ENCODE measurements at places on chromosomes 4 and X.

GRCh38 chr4:73620115-73620792 is at the start of gene RASSF6:
Gene RASSF6 (minus strand): TSS chr4:73620436. CDS start chr4:73611795, 8,641 bp downstream.
- no peak for DNase-seq

DNA sequence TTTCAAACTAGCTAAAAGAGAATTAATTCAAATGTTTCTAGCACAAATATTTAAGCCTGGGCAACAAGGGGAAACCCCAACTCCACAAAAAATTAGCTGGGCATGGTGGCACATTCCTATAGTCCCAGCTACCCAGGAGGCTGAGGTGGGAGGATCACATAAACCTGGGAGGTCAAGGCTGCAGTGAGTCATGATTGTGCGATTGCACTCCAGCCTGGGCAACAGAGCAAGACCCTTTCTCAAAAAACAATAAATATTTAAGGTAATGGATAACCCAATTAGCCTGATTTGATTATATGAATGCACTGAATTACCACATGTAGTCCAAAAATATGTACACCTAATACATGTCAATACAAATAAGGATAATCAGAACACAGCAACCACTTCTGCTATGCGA is 14.3 kb downstream of the RCHY1 start:
- no peak for DNase-seq

GRCh38 chr4:56149591-56149990 is 200.8 kb downstream of the CEP135 start:
- no peak for DNase-seq

GRCh38 chrX:81229901-81230300 is 28.0 kb downstream of the SH3BGRL start:
- no peak for DNase-seq

DNA sequence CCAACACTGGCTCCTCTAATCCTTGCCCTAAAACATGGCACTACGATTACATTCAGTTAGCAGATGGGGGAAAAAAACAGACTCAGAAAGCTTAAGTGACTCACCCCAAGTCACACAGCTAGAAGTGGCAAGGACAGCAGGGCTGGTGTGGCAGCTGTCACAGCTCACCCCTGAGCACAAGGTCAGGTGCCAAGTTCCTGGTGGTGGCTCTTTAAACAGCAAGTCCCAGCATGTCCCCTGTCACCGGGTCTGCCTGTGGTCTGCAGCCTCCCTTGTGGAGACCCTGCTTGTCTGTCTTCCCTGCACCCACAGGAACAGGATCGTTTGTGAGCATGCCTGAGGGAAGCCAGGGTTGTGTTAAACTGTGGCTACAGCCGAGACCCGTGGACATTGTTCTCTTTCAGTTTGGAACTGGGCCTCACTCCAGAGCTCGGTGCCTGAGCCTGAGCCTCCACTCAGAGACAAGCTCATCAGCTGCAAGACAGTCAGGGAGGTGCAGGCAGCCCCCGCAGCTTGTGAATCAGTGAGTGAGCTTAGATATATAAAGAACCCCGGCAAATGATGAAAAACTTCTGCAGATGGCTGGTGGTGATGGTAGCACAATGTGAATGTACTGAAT is 260.8 kb downstream of the BCOR start:
- DNase-seq, result no peak

- DNase-seq, result no peak
Observed at GRCh38 chr4:84481860-84482245, 17.2 kb downstream of the NKX6-1 start.

GRCh38 chr4:25621027-25621930 is 34.4 kb upstream of the SLC34A2 start:
- no peak for DNase-seq

GRCh38 chrX:65723706-65724105 is 56.3 kb downstream of the MSN start:
- no peak for DNase-seq

- no peak for DNase-seq
Observed at GRCh38 chrX:39418254-39418704, 617.0 kb downstream of the MID1IP1 start.

DNA sequence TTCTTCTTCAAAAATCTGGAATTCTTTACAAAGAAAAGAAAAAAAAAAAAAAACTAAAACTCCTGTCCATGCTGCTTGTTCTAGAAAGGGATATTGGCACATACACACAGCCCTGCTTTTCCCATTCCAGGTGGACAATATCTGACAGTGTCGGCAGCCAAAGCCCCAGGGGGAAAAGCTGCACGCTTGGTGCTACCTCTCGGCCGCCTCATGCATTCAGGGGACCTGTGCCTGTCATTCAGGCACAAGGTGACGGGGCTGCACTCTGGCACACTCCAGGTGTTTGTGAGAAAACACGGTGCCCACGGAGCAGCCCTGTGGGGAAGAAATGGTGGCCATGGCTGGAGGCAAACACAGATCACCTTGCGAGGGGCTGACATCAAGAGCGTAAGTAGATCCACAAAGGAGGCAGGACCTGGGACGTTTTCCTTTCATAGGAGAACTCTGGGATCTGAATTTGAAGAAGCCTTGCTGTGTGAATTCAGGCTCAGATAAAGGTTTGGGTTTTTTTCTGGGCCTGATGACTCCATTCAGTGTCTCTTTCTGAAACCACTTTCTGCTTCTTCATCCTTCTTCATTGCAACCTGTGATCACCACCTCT is 71.9 kb downstream of the NPNT start:
- DNase-seq, result no peak

All from AG08395 (cell line).